Caudate nucleus (tissue), 63 donors: ENCODE measurements at places on chromosomes 7 and 10.

DNA sequence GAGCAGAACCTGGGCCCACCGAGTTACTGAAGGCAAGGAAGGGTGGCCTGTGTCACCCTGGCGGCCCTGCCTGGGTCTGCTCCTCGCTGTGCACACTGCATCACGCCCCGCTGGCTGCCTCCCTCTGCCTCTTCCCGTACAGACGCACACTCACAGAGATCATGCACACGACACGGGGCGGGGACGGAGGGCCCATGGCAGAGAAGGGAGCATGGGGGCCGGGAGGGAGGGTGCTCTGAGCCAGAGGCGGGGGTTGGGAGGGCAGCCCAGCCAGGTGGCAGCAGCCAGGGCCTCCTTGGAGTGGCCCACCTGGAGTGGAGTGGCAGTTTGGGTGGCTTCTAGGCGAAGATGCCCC lies 16.6 kb downstream of the BUD23 start:
- DNase-seq: no peak

DNA sequence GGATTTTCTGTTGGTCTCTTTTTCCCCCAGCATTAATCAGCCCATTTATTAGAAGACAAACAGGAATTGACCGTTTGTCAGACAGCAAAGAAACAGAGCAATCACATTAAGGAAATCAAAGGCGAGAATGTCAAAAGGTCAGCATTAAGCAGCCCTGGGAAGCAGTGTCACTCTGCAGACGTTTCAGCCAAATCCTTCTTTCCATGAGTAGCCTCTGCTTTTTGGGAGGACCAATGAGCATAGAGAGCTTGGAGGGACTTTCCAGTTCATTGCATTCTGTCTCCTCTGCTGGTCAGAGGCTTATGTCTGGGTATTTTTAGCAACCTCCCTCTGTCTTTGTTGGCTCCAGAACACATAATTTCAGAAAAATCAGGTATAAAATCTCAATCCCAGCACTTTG lies 481.4 kb downstream of the GALNT17 start:
- DNase-seq: no peak

- DNase-seq: no peak
Measured at GRCh38 chr10:70594161-70594560, 8.4 kb downstream of the PRF1 start.

DNA sequence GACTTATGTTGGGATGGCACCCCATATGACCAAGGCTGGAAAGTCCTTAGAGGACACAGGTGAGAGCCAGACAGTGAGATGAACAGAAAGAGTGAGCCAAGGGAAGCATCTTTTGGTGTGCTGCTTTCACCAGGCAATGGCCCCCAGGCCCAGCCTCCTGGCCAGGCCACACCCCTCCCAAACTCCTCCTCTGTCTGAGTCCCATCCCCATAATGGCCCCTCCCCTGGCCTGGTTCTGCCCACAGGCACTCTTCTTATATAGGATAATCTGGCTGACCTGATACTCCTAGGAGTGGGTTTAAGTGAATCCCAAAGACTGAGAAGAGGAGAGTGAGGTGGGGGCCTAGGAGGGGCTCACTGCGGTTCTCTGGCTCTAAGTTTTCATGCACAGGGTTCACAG lies 252.5 kb downstream of the RPS24 start:
- DNase-seq: no peak

DNA sequence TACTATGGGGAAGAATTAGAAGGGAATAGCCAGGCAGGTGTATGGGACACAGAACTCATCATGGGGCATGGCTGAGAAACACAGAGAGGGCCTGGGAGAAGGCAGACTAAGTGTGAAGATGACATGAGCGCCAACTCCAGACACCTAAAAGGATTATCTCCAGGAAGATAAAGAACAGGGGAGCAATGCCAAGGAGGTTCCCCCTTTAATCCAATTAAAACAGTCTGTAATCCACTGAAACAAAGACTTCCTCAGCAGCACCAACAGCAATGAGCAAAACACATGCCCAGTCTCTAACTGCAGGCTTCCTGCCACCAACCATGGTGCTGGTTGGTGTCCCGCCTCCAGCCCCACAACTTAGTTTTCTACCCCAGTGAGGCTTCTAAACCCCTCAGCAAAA lies 108.9 kb downstream of the GRID1 start:
- no peak for DNase-seq

GRCh38 chr10:68595513-68595912 lies 35.4 kb downstream of the TET1 start:
- no peak for DNase-seq

GRCh38 chr7:31991846-31992245 lies 78.4 kb downstream of the PDE1C start:
- no peak for DNase-seq

GRCh38 chr10:75742355-75742754 lies 310.9 kb downstream of the LRMDA start:
- DNase-seq: no peak

DNA sequence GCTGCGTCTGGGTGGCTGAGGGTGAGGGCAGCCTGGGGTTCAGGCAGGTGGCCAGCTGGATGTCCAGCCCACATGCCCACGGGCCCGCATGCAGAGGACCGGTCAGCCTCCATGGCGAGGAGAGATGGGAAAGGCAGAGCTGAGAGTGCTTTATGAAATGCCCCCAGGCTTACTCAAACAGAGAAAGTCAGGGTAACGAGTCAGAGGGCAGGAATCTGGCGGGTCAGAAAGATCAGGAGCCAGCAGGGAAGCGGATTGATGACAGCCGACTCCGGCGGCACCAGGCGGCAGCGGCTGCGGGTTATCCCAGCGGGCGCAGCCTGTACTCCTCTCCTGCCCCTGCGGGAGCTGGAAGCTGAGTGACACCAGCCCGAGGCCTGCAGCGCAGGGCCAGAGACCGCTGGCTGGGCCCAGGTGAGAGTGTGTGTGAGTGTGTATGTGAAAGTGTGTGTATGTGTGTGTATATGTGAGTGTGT lies 13.4 kb downstream of the SLC13A4 start:
- DNase-seq: no peak

DNA sequence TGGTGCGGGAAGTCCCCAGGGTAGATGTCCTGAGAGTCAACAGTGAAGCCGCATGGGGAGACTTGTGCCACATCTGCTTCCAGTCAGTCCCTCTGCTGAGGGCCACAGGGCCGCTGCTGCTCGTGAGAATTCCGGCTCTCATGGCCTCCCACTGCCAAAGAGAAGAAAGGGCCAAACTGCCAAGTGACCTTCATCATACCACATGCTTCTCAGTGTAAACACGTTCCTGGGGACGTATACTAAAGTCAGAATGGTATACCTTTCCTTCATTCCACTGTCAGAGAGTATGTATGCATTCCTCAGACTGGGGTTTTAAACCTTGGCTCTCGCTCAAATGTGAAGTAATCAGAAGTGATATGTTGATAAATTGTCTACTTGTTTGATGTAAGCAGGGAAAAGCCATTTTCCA lies 52.8 kb upstream of the SEC61G start:
- no peak for DNase-seq

GRCh38 chr10:87761892-87762291 lies 56.1 kb downstream of the ATAD1 start:
- DNase-seq: no peak

DNA sequence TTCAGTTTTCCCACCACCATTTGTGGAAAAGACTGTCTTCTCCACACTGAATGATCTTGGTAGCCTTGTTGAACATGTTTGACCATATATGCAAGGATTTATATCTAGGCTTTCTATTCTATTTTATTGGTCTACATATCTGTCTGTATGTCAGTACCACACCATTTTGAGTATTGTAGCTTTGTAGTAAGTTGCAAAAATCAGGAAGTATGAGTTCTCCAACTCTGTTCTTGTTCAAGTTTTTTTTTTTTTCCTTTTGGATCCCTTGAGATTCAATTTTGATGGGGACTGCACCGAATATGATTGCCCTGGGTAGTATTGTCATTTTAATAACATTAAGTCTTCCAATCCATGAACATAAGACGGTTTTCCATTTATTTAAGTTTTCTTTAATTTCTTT lies 176.8 kb downstream of the DNAJC1 start:
- DNase-seq: no peak

- no peak for DNase-seq
Measured at GRCh38 chr10:45657033-45657926, 15.3 kb downstream of the ZFAND4 start.

GRCh38 chr7:140722254-140722653 lies 25.7 kb downstream of the NDUFB2 start:
- DNase-seq: no peak

DNA sequence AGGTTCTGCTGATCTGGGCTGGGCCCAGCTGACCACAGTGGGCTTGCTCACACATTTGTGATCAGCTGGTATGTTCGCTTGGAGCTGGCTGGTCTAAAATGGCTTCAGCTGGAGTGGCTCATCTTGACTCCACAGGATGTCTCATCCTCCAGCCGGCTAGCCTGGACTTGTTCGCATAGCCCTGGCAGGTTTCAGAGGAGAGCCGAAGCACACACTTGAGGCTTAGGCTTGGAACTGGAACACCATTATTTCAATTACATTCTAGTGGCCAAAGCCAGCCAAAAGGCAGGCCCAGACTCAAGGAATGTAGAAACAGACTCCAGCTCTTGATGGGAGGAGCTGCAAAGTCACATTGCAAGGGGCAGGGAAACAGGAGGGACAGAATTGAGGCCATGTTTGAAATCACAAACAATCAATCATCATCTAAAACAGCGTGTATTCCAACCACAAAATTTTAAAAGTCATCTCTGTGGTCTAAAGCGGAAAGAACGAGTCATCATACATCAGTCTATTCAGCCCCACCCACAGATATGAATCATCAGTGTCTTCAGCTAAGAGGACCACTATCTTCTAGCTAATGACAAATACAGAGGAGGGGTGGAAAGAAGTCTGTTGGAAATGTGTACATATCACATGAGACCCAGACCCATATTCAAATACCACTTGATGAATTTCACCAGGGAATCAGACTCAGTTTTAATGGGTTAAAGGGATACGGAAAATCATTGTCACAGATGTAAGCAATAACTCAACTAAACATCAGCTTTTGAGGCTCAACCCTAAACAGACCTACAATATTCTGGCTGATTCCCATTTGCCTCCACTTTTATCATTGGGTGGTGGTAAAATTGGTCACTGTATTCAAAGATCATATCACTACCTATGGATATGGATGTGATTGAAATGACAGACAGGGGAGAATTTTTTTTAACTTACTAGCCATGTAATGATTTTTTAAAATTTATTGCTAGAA lies 139.0 kb upstream of the MKLN1 start:
- no peak for DNase-seq

- DNase-seq: no peak
Measured at GRCh38 chr7:93836116-93836515, 54.4 kb downstream of the TFPI2 start.

DNA sequence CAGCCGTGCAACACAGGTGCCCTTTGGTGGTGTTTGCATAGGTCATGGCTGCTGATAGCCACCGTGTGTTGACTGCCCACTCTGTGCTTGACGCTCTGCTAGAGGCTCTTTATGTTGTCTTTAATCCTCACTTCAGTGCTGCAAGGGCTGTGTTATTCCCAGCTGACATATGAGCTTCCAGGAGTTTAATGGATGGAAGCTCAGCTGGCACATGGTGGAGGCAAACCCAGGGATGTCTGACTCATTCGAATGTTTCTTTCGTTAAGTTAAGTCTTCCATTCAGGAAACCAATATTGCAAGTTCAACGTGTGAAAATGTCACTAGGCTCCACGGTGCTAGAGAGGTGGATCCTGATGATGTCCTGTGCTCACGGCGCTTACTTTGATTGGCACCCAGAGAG lies 378.4 kb downstream of the DPP6 start:
- DNase-seq: no peak

DNA sequence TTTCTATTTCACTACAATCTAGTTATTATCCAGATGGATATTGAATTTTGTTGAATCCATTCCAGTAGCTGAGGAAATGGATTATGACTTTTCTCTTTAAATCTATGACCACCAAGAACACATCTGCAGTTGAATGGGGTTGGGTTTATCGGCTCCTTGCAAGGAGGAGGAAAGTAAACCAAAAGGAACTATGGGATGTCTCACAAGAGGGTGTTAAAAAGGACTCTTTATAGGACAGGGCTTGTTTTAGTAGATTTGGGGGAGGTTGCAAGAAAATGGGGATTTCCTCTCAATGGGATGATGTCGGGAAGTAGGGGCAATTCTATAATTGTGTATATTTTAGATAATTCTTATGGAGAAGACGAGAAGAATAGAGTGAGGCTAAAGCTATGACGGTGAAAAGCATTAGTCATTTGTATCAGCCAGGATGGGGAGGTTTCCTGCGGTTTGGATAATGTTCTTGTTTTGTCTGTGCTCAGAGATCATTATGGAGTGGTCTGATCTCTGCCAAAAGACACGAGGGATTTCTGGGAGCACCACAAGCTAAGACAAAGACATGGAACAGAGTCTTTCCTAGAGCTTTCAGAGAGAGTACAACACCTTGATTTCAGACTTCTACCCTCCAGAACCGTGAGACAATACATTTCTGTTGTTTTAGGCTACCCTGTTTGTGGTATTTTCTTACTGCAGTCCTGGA lies 5.3 kb upstream of the LRRC61 start:
- DNase-seq: no peak

DNA sequence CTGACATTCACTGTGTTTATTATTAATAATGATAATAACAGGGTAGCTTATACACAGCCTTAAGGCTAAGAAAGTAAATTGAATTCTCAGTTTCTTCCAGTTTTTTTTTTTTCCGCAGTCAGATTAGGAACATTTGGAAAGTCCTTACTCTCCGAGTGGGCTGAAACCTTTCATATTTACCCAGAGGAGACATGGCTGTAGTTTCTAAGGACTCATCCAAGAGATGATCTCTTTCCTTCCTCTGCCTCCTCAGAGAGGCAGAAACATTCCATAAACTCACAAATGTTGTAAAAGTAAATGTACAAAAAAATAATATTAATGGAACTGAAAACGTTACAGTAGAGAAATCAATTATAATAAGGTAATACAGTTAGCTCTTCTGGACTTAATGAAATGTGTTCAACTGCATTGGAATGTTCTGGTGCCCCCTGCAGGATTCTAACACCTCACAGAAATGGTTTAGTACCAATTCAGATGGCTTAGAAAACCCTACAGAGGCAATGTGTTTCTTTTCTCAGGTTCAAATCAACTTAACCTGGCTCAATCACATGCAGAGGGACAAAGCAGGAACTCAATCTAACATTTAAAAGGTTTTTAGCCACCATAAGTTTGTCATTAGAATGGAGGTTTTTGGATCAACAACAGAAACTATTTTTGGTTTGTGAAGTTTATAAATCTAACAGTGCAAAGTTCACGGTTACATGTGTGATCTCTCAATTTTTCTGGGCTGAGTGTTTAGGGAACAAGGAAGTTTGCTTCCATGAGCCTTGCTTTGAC lies 71.7 kb downstream of the ICA1 start:
- DNase-seq: no peak

GRCh38 chr10:2117641-2118040 lies 380.3 kb upstream of the ADARB2 start:
- no peak for DNase-seq

GRCh38 chr7:37448011-37448635 lies 541 bp downstream of the ELMO1 start:
- DNase-seq: no peak

GRCh38 chr7:20459419-20459818 lies 128.7 kb downstream of the ITGB8 start:
- no peak for DNase-seq

DNA sequence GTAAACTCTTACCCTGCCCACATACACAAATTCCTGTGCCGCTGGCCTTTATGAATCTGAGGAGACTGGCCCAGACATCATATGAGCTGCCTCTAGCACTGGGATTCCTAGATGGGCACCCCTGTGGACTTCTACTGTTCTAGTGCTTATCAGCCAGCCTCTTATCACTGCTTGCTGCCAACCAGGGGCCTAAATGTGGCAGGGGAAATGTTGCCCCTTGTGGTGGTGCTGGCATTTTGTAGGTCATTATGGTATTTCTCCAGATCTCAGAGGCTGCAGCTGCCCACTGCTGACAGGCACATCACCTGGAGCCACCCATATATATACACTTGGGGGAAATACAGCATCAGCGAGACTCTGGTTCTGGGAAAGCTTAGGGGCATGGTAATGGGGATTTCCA lies 5.4 kb downstream of the SFR1 start:
- DNase-seq: no peak
